ENCODE measurements at places on chromosomes 2 and 18. TPM values are rescaled to one million over a fixed set of nuclear protein-coding genes. Genes with fewer than 3 reads are reported as not detected.
A peak's percentile ranks its signal among the peaks of the same experiment; 100 is the strongest.

GRCh38 chr2:74235041-74235440, 36.6 kb downstream of the MTHFD2 start:
- DNase-seq, result no peak

The CACNB4 gene
- 2.7 TPM for polyA plus RNA-seq

GRCh38 chr2:98463081-98463481, 18.4 kb downstream of the INPP4A start:
- no peak for DNase-seq

- DNase-seq, result no peak
Observed at GRCh38 chr18:41456831-41457230, 498.2 kb upstream of the PIK3C3 start.

DNA sequence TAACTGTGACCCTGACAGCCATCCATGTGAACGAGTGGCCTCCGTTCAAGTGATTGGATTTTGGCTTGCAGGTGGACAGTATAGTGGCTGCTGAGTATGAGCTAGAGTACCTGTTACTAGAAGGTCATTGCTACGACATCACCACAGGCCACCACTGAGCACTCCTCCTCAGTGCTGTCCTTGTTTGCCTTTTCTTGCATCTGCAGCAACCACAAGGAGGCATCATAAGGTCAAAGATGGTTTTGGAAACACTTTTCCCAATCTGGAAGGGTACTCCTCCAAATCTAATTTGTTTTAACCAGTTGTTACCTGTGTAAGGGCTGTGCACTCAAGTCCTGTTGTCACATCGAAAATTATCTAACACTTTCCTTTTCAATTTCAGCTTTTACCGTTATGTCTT, 81.2 kb downstream of the UGGT1 start:
- peak; percentile 37 for DNase-seq

The PSTPIP2 gene
- polyA plus RNA-seq, result 1.1 TPM

DNA sequence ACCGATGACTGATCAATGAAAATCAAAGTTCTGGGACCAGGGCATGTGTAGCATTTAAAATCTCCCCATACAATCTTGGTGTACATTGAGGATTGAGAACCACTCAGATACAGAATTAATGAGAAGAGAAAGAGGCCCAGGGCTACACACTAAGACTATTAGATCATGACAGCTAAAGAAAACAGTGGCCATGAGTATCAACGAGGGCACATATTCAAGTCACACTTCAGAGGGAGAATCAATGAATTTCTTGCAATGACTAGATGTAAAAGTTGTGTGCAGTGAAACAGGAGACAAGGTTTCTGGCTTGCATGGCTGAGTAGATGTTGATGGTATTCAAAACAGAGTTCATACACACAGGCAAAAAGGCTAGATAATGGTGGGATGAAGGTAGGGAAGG, 29.1 kb downstream of the METTL8 start:
- no peak for DNase-seq

GRCh38 chr2:173296235-173296634, 58.4 kb upstream of the CDCA7 start:
- DNase-seq, result no peak

The AP1S3 gene
- polyA plus RNA-seq, result 8.8 TPM

The EMILIN1 gene
- 3.2 TPM for polyA plus RNA-seq

DNA sequence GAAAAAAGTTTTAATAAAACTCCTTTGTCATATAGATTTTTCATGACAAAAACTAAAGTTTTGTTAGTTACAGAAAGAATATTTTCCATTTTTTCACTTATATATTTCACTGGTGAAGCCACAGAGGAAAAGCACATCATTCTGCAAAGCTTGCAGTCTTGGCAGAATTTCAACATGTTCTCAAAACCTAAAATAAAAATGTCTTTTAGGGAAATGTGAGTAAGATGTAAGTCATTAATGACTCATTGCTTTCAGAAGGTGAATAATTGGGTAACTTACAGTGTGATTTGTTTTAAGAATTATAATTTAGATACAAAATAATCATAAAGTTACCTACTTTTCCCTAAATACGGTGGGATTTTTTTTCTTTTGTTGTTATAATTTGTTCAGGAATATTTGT, 43.4 kb upstream of the TNFRSF11A start:
- DNase-seq, result no peak

The MLPH gene
- polyA plus RNA-seq, result 14.7 TPM

DNA sequence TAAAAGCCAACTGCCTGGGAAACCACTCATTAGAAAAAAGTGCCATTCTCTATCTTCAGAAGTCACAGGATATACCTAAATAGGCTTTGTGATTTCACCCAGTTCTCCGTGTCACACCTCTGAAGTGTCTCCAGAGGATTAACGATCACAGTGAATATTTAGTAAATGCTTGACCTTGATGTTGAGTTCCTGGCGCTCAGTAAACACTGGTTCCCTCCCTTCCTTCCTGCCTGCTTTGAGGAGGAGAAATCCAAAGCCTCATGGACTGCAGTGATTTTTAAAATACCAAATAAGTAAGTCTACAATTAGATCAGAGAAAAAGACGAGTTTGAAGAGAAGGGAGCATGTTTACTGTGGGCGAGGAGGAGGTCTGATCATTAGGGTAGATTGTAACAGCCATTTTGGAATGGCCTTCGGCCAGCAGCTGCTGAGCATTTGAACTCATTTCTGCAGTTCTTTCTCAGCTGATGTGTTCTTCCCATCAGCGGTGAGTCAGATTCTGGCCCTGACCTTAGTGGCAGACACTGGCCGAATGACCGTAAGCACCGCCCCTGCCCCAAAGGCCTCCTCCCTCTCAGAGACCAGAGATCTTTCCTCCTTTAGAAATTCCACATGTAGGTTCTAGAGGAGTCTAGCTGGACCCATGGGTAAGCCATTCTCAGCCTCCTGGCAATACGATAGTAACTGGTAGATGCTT, 62.1 kb upstream of the SLC16A14 start:
- no peak for DNase-seq

The SMCHD1 gene
- 7.7 TPM for polyA plus RNA-seq

The SP140 gene
- polyA plus RNA-seq, result 0.70 TPM

GRCh38 chr2:10720947-10721395, 459 bp upstream of the ATP6V1C2 start:
- peak; percentile 45 for DNase-seq

The TXNDC2 gene
- polyA plus RNA-seq, result 0.16 TPM

The DCC gene
- 0.99 TPM for polyA plus RNA-seq

DNA sequence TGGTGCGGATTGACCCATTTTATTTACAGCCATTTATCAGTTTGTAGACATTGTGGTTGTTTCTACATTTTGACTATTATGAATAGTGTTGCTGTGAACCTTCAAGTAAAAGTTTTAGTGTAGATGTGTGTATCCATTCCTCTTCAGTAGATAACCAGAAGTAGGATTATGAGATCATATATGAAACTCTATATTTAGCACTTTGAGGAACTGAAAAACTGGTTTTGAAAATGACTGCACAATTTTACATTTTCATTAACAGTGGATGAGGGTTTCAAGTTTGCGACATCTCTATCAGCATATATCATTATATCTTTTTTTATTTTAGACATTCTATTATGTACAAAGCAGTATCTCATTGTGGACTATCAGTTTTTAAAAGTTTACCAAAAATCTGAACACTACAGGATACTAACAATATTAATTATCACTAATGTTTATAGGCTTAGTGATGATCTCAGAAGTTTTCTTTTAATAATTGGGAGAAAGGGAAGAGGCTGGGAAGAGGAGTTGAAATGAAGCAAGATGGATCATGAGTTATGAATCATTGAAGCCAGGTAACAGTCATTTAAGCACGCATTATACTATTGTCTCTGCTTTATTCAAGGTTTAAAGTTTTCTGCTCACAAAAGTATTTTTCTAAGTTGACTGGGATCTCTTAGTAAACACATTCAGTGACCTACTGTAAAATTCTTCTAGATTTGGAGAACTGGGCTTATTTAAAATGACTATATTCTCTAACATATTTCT, 329.0 kb upstream of the LRATD1 start:
- DNase-seq, result no peak

GRCh38 chr2:106978647-106979046, 92.7 kb upstream of the ST6GAL2 start:
- DNase-seq, result no peak

Measured in GM23338 (cell line).